Activated CD8-positive, alpha-beta memory T cell treated with anti-CD3 and anti-CD28 coated beads for 36 hours (primary cell): ENCODE measurements at places on chromosomes 16 and 17. TPM values are rescaled to one million over a fixed set of nuclear protein-coding genes. Genes with fewer than 3 reads are reported as not detected.

Gene PITPNC1
- 40.8 TPM for total RNA-seq

Gene ADORA2B
- total RNA-seq: 2.1 TPM

Gene ASPHD1
- 1.3 TPM for total RNA-seq

Gene NT5C3B
- 56.0 TPM for total RNA-seq

Gene NME3
- total RNA-seq: 27.0 TPM

Gene C16orf92
- not detected for total RNA-seq

Gene LPCAT2
- total RNA-seq: 0.10 TPM

Gene TNFRSF17
- total RNA-seq: not detected

Gene MYH2
- not detected for total RNA-seq
